ENCODE measurements at places on chromosomes 13 and 19. TPM values are rescaled to one million over a fixed set of nuclear protein-coding genes. Genes with fewer than 3 reads are reported as not detected.

- no peak for DNase-seq
- no peak overlapping the region for H3K4me3 ChIP-seq
- H3K4me1 ChIP-seq = peaks cover 51% of the 10 kb centered on the region
- 0 out of 2 replicates have a peak overlapping the region, but pooled peaks have one; percentile 90 for H3K27ac ChIP-seq
- H3K36me3 ChIP-seq = peaks cover 14% of the 10 kb centered on the region
- no peaks in the 10 kb centered on the region for H3K27me3 ChIP-seq
Observed at GRCh38 chr13:51240178-51240577, 18.0 kb downstream of the FAM124A start.

- H3K27ac ChIP-seq = no peak overlapping the region
- no peak for DNase-seq
- no peaks in the 10 kb centered on the region for H3K36me3 ChIP-seq
- H3K4me1 ChIP-seq = no peaks in the 10 kb centered on the region
- no peaks in the 10 kb centered on the region for H3K27me3 ChIP-seq
Observed at GRCh38 chr13:108549934-108550333, 79.5 kb upstream of the MYO16 start.

DNA sequence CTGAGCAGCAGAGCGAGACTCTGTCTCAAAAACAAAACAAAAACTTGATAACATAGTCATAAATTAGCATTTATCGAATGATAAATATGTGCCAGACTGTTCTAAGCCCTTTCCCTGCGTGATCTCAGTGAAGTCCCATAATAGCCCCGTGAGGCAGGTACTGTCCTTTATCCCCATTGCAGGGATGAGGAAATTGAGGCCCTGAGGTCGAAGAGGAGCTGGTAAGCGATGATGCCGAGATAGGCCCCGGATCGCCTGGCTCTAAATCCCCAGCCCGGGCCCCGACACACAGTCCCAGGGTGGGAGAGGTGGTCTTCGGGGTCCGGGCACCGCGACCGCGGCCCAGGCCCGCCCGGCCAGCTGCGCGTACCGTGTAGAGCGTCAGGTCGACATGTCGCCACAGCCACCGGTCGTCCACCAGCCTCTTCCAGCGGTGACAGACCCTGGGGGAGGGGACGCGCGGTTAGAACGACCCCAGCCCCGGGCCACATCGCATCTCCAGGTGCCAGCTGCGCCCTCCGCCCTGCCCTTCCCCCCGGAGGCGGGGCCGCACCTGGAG, 625 bp downstream of the FBXL12 start:
- H3K4me1 ChIP-seq = peaks cover 12% of the 10 kb centered on the region
- no peaks in the 10 kb centered on the region for H3K27me3 ChIP-seq
- peaks cover 10% of the 10 kb centered on the region for H3K36me3 ChIP-seq
- DNase-seq = no peak
- H3K4me3 ChIP-seq = peak overlapping the region; percentile 98

DNA sequence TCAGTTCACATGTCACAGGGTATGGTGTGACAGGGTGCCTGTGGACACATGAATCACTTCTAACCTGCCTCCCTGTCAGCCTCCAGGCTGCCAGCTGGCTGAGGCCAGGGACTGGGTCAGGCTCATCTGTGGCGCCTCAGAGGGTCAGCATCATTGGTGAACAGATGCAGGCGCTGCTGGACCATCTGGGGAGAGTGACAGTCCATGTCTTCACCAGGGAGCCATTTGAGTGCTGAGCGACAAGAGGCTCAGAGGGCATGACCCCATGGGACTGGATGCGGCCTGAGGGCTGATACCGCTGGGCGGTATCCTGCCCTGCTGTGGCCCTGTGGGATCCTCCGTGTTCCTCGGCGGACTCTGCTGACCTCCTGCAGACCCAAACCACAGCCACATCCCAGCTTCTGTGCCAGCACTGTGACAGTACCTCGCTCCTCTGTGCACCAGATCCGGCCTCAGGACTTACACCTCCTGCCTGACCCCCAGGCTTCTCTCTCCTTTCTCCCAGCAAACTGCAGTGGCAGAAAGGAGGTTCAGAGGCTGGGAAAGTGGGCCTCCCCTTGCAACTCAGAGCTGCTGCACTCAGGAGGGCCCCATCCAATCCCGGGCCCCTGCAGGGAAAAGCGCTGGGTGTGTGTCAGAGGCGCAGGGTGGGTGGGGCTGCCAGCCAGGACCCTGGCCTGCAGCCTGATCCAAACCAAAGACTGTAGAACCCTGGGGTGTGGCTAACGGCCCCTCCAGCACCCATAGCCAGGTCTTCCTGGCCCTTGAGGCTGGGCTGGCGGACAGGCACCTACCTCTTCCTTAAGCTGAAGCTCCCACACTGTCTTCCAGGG, 10.2 kb downstream of the ACTMAP start:
- H3K27ac ChIP-seq = no peak overlapping the region
- no peak overlapping the region for H3K4me3 ChIP-seq
- peaks cover 4% of the 10 kb centered on the region for H3K4me1 ChIP-seq
- no peaks in the 10 kb centered on the region for H3K36me3 ChIP-seq
- no peaks in the 10 kb centered on the region for H3K27me3 ChIP-seq

GRCh38 chr19:31761281-31761913, 412.2 kb upstream of the TSHZ3 start:
- no peaks in the 10 kb centered on the region for H3K27me3 ChIP-seq
- no peak overlapping the region for H3K27ac ChIP-seq
- H3K36me3 ChIP-seq = no peaks in the 10 kb centered on the region
- peak; percentile 32 for DNase-seq

- no peak overlapping the region for H3K27ac ChIP-seq
- no peak for DNase-seq
- H3K36me3 ChIP-seq = no peaks in the 10 kb centered on the region
- H3K27me3 ChIP-seq = no peaks in the 10 kb centered on the region
- no peaks in the 10 kb centered on the region for H3K4me1 ChIP-seq
Observed at GRCh38 chr13:87093399-87093798, 577.8 kb upstream of the SLITRK5 start.

- H3K4me3 ChIP-seq = no peak overlapping the region
- H3K36me3 ChIP-seq = no peaks in the 10 kb centered on the region
- no peaks in the 10 kb centered on the region for H3K4me1 ChIP-seq
Observed at GRCh38 chr19:15074371-15074770, 7.6 kb upstream of the OR1I1 start.

DNA sequence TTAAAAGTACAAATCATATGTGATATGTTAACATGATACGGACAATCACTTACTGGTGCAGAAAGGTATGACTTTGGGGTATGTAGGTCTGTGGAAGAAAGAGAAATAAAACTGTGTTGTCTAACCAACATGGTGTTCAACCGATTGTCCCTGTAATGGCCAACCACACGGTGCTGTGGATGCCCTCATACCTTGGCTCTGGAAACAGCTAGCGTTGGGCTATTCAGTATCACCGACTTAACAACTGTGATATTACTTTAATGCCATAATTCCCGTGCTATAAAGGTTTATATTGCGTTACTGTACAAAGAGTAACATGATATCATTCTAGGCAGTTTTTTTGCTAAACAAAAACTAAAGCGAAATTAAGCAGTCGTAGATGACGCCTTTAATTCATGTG, 448.3 kb downstream of the EFNB2 start:
- DNase-seq = no peak
- no peaks in the 10 kb centered on the region for H3K27me3 ChIP-seq
- H3K4me1 ChIP-seq = no peaks in the 10 kb centered on the region
- no peak overlapping the region for H3K4me3 ChIP-seq
- H3K27ac ChIP-seq = no peak overlapping the region

- no peak overlapping the region for H3K27ac ChIP-seq
- no peaks in the 10 kb centered on the region for H3K36me3 ChIP-seq
- H3K4me3 ChIP-seq = no peak overlapping the region
- 0 out of 2 replicates have a peak, but pooled peaks cover 12% of the 10 kb centered on the region for H3K4me1 ChIP-seq
- DNase-seq = no peak
- no peaks in the 10 kb centered on the region for H3K27me3 ChIP-seq
Observed at GRCh38 chr13:46577696-46578589, 25.0 kb downstream of the LRCH1 start.

DNA sequence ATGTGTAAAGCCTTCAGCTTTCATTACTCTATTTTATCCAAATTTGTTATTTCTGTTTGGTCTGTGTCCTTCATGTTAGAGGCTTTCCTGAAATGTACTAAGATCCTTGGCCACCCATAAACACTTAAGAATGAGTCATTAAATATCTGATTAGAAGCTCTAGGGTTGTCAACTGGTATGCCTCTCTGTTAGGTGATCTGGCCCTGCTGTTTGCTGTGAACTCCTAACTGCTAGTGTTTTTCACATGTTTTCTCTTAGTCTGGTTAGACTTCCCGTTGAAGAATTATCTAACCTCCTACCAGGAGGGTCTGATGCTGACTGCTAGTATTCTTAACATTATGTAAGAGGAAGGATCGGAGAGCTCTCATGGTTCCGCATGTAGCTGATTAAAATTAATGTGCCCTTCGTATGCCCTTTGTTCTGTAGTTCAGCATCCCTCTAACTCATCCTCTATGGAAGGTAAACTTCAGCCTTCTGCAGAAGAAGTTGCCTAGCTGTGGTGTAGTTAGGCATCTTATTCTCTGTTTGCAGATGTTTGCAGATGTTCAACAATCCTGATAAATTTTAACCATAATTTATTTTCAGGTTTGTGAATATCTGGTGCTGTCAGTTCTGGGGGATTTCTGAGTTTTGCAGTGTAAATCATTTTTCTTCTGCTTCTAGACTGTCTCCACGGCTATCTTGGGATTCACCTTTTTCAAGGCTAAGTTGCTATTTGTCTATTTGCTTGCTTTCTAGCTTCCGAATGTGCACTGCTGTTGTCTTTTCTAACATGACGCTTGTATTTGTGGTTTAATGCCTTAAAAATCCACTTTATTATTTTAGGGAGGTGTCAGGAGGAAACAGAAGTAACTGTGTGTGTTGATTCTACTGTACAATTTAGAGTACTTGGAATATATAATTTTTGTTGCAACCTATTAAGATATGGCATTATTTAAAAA, 207.2 kb upstream of the SPRY2 start:
- no peaks in the 10 kb centered on the region for H3K27me3 ChIP-seq
- peaks cover 8% of the 10 kb centered on the region for H3K4me1 ChIP-seq
- no peak overlapping the region for H3K27ac ChIP-seq
- H3K4me3 ChIP-seq = no peak overlapping the region

DNA sequence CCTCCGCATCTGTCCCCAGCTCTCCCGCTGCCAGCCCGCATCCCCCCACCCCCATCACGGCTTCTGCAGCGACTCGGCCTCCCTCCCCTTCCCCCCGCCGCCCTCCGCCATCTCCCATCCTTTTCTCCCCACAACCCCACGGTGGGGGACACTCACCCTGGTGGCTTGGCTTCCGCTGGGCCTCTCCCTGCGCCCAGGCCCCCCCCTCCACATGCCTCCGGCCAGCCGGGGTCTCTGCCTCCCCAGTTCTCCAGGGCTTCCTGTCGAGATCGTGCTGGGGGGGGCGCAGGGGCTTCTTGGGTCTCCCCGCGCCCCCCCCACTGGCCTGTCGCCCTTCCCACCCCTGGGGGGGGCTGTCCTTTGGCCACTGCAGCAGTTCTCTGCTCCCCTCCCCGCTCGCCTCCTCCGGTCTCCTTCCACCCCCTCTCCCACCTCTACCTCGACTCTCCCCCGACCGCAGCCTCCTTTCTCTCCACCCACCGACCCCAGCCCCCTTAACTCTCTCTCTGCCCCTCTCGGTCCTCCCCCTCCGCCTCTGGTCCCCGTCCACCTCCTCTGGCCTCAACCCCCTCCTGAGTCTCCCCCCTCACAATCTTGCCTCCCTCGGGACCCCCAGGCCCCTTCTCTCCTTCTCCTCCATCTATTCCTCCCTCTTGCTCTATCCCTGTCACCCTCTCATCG, 17.1 kb downstream of the LRRC4B start:
- H3K36me3 ChIP-seq = no peaks in the 10 kb centered on the region
- H3K27me3 ChIP-seq = peaks cover 61% of the 10 kb centered on the region
- no peak overlapping the region for H3K27ac ChIP-seq
- H3K4me1 ChIP-seq = peaks cover 6% of the 10 kb centered on the region
- no peak for DNase-seq

DNA sequence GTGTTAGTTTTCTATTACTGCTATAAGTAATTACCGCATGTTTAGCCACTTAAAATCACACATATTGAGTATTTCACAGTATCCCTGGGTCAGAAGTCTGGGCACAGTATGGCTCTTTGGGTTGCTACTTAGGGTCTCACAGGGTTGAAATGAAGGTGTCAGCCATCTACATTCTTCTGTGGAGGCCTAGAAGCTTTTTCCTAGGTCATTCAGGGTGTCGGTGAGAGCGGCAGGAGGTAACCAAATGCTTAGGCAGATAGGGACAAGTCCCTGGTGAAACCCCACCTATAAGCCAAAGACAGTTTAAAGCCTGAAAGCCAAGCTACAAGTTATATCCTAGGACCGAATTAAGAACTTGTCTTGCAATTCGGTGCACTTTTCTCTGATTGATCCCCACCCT, 856.7 kb downstream of the PCDH17 start:
- H3K27me3 ChIP-seq = no peaks in the 10 kb centered on the region
- no peak overlapping the region for H3K27ac ChIP-seq
- H3K4me3 ChIP-seq = no peak overlapping the region
- no peaks in the 10 kb centered on the region for H3K4me1 ChIP-seq
- no peaks in the 10 kb centered on the region for H3K36me3 ChIP-seq

DNA sequence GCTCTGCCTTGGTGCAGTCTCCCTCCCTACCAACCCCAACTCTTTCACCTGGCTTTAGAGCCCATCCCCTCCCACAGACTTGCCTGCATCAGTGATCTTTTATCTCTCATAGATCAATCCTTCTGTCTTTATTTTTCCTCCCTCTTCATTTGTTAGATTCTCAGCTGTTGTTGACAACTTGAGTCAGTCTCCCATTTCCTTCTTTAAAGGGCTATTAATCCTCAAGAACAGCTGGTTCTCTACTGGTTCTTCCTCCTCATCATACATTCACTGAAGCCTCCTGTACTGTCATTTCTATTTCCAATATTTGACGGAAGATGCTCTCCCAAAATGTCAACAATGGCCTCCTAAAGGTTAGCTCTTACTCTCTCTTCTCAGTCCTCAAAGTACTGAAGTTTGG, 408.2 kb downstream of the TBC1D4 start:
- H3K4me1 ChIP-seq = no peaks in the 10 kb centered on the region
- no peaks in the 10 kb centered on the region for H3K36me3 ChIP-seq
- DNase-seq = no peak
- no peak overlapping the region for H3K27ac ChIP-seq
- no peak overlapping the region for H3K4me3 ChIP-seq

Gene ZNF626
- 45.7 TPM for total RNA-seq

Gene MYO16
- total RNA-seq = not detected

Gene ZNF415
- total RNA-seq = 3.9 TPM

Gene CGB2
- not detected for total RNA-seq

Gene ATP8B3
- total RNA-seq = 6.0 TPM

Gene NR1H2
- total RNA-seq = 70.2 TPM

Gene RAB11B
- total RNA-seq = 70.0 TPM

Gene HSH2D
- total RNA-seq = 0.97 TPM

Gene SHISA2
- 33.4 TPM for total RNA-seq
